ENCODE measurements at places on chromosomes 5 and 9.

DNA sequence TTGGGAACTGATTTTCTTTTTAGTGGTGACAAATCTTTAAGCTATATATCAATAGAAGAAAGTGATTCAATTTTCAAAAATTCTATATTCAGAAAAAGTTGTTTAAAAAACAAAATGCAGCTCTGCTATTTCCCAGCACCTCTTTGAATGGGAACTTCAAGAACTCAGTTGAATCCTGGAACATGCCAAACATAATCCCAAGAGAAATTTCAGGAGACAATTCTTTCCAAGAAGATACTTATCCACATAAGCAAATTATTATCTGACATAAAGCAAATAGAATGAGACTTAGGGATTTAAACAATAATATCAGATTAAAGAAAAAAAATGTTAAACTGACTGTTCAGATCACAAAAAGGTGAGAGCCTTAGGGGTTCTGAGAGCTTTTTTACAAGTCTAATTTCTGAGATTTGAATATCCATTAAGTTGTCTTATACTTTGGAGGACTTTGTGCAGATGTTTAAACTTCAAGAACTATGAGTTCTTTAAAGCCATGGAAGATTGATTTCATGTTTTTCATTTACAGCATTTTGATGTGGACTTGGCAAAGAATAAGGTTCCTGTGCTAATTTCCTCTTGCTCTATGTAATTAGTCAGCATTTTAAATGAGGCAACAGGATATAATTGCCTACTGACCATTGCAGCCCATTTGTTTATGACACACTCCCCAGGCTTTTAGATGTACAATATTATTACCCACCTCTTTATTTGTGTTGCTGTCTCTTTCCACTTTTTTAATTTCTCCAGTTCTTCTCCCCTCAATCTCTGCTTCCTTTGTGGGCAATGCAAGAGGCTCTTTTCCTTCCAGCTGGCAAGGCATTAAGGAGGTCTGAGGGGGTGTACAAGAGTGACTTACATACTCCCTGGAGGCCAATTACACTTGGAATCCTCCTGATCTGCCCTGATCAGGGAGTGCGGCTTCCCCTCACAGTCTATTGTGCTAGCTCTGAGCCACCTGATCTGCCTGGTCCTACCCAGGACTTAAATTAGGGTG lies 419.1 kb downstream of the NR2F1-AS1 start:
- DNase-seq: no peak

- no peak for DNase-seq
Measured at GRCh38 chr9:91915524-91916263, 34.3 kb downstream of the ROR2 start.

- DNase-seq: no peak
Measured at GRCh38 chr9:132993511-132993939, 15.0 kb downstream of the GFI1B start.

DNA sequence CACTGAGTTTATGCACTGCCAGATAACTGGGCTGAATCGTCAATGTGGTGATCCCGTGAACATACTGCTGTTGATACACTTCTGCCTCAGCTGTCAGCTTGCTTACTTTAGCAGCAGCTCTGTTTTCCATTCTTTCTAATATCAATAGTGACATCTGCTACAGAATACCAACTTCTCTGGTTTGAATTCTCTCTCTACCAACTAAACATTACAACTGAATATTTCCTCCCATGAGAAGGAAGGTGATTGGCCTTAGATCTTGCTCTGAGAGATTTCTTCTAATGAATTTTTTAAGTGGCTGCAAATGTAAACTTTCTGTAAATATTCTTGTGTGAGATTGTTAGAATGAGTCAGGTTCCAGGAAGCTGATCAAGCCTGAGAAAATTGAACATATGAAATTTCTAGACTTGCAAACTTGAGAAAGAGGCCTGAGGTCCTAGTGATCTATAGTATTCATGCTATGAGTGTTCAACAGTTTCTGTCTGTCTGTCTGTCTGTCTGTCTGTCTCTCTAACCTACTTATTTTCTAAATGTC lies 205.5 kb upstream of the CDKN2B start:
- no peak for DNase-seq

DNA sequence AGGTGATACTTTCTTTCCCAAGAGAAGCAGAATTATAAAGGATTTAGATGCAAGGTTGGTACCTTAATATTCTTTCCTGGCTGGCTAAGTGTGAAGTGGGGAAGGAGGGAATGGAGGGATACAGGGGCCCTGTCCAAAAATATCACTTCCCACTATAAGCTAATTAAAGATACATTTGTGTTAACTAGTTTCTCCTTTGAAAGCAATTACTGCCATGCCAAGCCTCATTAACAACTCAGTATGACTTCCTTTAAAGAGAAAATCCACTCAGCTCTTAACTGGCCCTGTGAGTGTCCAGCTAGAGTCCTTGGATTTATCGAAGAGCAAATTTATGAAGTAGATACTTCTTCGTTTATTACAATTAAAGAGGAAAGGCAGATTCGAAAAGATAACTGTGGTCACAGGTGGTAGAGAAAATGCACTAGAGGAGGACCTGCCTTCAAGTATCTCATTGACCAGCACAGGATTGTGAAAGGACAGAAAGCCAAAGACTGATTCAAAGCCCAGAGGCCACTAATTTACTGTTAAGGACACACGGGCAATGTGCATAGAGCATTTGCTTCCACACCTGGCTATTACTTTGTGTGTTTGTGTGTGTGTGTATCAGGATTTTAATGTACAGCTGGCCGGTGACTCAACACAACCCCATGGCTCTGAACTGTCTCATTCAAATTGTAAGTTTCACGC lies 11.2 kb upstream of the GLDC start:
- DNase-seq: no peak

GRCh38 chr5:318341-318897 lies 3.1 kb upstream of the AHRR start:
- DNase-seq: no peak

- DNase-seq: no peak
Measured at GRCh38 chr9:71647094-71647591, 121.2 kb downstream of the CEMIP2 start.

DNA sequence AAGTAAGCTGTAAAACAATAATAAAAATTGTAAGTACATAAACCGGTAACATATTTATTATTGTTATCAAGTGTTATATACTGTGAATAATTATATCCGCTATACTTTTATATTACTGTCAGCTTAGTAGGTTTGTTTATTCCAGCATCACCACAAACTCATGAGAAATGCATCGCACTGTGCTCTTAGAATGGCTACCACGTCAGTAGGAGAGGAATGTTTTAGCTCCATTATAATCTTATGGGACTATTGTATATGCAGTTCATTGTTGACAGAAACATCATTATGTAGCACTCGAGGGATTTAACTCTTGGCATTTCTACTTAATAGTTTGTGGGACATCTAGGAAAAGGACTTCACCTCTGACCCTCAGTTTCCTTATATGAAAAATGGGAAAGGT lies 16.4 kb downstream of the SLC12A2 start:
- DNase-seq: no peak

DNA sequence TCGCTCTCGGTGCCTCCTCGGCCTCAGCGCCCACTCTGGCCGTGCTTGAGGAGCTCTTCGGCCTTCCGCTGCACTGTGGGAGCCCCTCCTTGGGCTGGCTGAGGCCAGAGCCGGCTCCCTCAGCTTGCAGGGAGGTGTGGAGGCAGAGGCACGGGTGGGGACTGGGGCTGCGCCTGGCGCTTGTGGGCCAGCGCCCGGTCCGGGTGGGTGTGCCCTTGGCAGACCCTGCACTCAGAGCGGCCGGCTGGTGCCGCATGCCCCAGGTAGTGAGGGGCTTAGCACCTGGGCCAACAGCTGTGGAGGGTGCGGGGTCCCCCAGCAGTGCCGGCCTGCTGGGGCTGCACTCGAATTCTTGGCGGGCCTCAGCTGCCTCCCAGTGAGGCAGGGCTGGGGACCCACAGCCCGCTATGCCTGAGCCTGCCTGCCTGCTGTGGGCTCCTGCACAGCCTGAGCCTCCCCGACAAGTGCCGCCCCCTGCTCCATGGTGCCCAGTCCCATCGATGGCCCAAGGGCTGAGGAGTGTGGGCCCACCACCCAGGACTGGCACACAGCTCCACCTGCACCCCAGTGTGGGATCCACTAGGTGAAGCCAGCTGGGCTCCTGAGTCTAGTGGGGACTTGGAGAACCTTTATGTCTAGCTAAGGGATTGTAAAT lies 2085.2 kb upstream of the ACO1 start:
- no peak for DNase-seq

GRCh38 chr9:109975574-109976295 lies 195.7 kb downstream of the PALM2AKAP2 start:
- no peak for DNase-seq

DNA sequence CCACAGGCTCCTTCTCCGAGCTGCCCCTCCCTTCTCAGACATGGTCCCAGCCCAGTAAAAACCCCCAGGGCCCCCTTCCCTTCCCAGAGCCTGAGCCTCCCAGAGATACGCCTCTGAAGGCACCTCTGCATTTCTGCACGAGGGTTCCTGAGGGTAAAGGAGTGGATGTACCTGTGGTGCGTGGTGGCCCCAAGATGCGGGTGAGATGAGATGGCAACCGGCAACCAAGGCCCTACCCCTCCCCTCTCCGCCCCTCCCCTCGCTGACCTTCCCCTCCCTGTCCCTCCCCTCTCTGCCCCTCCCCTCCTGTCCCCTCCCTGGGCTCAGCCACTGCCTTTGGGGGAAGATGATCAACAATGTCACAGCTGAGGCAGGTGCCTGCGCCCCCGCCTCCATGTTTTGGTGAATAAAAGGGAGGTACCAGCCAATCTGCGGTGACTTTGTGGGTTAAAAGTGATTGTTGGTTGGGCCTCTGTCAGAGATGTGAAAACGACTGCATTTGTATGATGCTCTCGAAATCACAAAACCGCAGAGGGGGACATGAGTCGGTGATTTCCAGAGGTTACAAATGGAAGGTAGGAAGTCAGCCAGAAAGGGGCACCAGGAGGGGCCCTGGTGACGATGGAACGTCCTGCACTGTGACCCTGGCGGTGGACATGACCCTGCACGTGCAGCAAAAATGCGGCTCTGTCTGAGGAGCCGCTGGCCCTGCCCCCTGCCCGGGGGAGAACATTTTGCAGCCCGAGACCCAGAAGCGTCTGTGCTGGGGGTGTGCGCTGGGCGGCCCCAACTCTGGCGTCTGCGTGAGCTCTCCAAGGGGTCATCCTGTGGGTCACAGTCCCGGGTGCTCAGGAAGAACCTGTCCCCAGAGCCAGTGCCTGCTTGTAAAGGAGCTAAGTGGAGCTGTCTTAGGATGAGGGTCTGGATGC lies 3.7 kb downstream of the LCN9 start:
- DNase-seq: no peak

DNA sequence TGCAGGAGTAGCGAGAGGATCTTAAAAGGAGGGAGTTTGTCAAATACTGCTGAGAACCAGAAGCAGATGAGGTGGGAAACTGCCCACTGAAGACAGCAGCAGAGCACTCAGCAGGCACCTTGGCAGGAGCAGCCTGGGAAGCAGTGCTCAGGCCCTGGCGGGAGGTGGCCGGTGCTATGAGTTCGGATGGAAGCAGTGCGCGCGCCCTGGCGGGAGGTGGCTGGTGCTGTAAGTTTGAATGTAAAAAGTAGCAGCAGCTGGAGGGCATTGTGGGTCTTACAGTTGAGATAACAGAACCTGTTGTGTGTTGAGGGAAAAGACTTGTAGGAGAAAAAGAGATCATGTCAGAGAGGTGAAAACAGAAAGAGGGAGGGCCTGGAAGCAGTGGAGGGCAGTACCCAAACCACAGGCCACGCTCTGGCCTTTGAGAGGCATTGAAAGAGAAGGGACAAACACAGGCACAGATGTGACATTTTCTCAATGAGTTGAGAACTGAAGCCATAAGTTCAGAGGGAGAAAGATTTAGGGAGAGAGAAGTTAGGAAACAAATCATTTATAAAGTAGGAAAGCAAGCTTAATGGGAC lies 130.9 kb downstream of the ERCC6L2 start:
- DNase-seq: no peak

DNA sequence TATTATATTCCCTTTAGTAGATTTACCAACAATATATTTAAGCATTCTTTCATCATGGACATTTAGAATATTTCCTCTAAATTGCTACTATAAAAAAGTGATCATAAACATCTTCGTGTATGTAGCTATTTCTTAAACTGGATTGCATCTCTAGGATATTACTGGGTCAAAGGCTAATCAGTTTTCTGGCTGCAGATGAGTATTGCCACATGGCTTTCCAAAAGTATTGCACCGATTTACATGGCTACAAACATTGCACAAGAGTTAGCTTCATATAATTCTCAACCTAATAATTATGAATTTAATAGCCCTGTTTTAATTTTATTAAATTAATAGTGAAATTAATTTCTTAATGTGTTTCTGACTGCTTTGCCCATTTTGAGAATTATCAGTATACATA lies 183.4 kb downstream of the DMRT2 start:
- no peak for DNase-seq

- DNase-seq: no peak
Measured at GRCh38 chr9:121324755-121325154, 45.3 kb downstream of the STOM start.

DNA sequence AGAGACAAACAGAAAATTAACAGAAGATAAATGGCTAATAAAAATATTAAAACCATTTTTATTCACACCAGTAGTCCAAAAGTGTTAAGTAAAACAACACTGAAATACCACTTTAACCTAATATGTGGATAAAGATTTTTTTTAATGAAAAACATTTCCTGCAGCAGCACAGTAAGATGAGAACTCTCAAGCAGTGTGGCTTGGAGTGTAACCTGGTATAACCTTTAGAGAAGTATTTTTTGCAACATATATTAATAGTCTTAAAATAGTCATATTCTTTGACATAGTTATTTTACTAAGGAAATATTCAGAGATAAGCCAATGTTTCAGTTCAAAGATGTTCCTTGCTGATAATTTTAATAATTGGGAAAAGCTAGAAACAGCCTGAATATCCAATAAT lies 644.4 kb downstream of the PDE4D start:
- no peak for DNase-seq
